ENCODE measurements at places on chromosomes 6 and 20.

- H3K4me1 ChIP-seq = no peaks in the 10 kb centered on the region
- DNase-seq = no peak
- no peak overlapping the region for H3K27ac ChIP-seq
- no peak overlapping the region for H3K4me3 ChIP-seq
- H3K36me3 ChIP-seq = no peaks in the 10 kb centered on the region
These were observed 20.2 kb downstream of the DDO start for GRCh38 chr6:110395221-110395620.

GRCh38 chr6:45411959-45412358, 34.2 kb upstream of the SUPT3H start:
- H3K27me3 ChIP-seq = no peaks in the 10 kb centered on the region
- DNase-seq = no peak
- peaks cover 4% of the 10 kb centered on the region for H3K4me1 ChIP-seq
- no peaks in the 10 kb centered on the region for H3K36me3 ChIP-seq

GRCh38 chr6:142954844-142955243, 9.9 kb upstream of the HIVEP2 start:
- no peaks in the 10 kb centered on the region for H3K36me3 ChIP-seq
- no peak for DNase-seq
- H3K4me1 ChIP-seq = no peaks in the 10 kb centered on the region
- H3K27me3 ChIP-seq = no peaks in the 10 kb centered on the region
- H3K4me3 ChIP-seq = no peak overlapping the region
- H3K27ac ChIP-seq = no peak overlapping the region

DNA sequence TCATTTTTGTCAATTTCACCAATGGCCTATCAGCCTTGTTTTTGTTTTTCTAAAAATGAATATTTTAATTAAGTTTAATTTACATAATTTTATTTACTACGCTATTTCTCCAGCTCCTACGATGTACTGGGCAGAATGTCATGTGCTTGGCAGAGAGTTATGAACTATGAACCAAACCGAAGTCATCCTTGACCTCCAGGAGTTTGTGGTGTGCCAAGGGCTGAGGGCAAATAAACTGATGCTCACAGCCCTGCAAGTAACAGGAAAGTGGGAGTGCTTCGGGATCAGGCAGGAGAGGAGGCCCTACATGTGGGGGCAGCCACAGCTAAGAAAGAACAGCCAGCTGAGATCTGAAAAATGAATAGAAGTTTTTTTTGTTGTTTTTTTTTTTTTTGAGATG, 38.6 kb downstream of the ZNF217 start:
- peaks cover 7% of the 10 kb centered on the region for H3K36me3 ChIP-seq
- H3K27me3 ChIP-seq = no peaks in the 10 kb centered on the region
- DNase-seq = no peak
- no peak overlapping the region for H3K4me3 ChIP-seq
- H3K4me1 ChIP-seq = no peaks in the 10 kb centered on the region

DNA sequence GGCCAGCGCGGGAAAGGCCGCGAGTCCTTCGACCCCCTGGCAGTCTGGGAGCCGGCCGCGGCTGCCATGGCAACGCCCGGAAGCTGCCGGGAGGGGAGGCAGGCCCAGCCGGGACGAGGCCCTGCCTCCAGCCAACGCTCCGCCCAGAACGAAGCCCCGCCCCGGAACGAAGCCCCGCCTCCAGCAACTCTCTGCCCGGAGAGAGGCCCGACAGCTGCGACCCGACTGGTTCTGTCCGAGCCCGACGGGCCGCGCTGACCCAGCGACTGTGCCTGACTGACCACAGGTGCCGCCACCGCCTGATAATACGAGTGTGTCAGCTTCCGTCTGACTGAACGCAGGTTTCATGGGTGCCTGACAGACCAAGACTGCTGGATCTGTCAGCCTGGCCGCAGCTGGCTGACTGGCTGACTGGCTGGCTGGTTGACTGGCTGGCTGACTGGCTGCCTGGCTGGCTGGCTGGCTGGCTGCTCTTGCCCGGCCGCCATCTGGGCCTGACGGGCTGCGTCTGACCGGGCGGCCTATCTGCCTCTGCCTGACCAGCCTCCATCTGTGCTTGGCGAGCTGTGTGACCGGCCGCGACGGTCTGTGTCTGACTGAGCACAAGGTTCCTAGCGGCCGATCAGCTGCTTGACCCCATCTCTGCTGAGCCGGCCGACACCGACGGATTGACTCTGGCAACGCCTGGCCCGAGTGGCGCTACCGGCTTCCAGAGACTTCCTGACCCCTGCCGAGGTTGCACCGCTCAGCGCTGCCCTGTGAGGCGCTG, 89.7 kb upstream of the EPB41L1 start:
- H3K4me3 ChIP-seq = peak overlapping the region; percentile 75
- no peaks in the 10 kb centered on the region for H3K27me3 ChIP-seq

DNA sequence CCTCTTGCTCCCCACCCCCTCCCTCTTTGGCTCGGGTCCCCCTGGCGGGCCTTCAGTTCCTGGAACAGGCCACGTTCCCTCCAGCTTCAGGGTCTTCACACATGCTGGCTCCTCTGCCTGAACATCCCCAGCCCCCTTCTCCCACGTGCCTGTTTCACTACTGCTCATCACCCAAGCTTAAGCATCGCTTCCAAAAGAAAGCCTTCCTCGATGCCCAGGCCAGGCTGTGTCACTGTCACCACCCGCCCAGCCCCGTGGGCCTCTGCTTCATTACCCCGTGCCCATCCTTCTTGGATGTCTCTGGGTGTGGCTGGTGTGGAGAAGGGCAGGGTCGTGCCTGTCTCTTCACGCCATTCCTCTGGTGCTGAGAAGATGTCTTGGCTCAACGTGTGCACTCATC, 2.8 kb downstream of the DLGAP4 start:
- peaks cover 12% of the 10 kb centered on the region for H3K4me1 ChIP-seq
- H3K27me3 ChIP-seq = peaks cover 95% of the 10 kb centered on the region
- H3K4me3 ChIP-seq = no peak overlapping the region
- no peaks in the 10 kb centered on the region for H3K36me3 ChIP-seq
- H3K27ac ChIP-seq = no peak overlapping the region

- no peak for DNase-seq
- H3K27ac ChIP-seq = no peak overlapping the region
- no peak overlapping the region for H3K4me3 ChIP-seq
- H3K4me1 ChIP-seq = no peaks in the 10 kb centered on the region
- no peaks in the 10 kb centered on the region for H3K27me3 ChIP-seq
These were observed 188.2 kb downstream of the PRKN start for GRCh38 chr6:162539321-162539720.
